Mononuclear cell (primary cell): ENCODE measurements at places on chromosomes 7 and 10. TPM values are rescaled to one million over a fixed set of nuclear protein-coding genes. Genes with fewer than 3 reads are reported as not detected.

NME8 gene
- total RNA-seq: 1.7 TPM

BLNK gene
- total RNA-seq: 3.6 TPM

ATOH7 gene
- total RNA-seq: not detected

ZNF22 gene
- 24.9 TPM for total RNA-seq

AMZ1 gene
- 0.63 TPM for total RNA-seq

C10orf67 gene
- 0.31 TPM for total RNA-seq
